Stimulated activated CD4-positive, alpha-beta T cell treated with anti-CD3 and anti-CD28 coated beads, Interleukin-4, amount 100 ng/mL, for 1 hour (primary cell): ENCODE measurements at places on chromosomes 5 and 9.

DNA sequence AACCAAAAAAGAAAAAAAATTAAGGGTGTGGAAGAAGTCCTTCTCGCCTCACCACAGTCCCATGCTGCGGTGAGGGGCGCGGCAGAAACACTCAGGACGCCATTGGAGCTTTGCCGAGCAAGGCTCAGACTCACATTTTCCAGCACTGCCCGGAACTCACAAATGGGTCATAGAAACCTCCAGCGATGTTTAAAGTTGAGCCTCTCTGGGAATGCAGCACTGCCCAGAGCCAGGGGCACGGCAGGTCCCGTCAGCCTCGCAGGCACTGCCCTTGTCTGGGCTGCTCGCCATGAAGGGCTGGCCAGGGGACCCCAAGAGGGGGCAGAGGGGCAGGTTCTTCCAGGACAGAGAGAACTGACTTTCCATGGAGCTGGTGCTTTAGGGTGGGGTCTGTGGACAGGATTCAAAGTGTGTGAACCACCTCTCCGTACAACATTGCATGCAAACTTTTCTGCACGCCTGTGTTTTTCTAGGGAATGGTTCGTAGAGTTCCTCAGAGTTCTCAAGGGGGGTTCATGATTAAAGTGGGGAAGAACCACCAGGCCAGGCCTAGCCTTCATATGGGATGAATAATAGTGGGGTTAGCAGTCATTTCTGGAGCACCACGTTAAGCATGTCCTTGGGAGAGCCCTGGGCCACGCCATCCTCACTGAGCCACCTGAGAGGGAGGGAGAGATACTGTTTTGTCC lies 38.4 kb downstream of the PRRX2 start:
- no peak for DNase-seq

GRCh38 chr5:1544294-1544961 lies 20.7 kb upstream of the LPCAT1 start:
- no peak for DNase-seq

GRCh38 chr9:123090198-123090896 lies 56.9 kb downstream of the GPR21 start:
- DNase-seq, result no peak

DNA sequence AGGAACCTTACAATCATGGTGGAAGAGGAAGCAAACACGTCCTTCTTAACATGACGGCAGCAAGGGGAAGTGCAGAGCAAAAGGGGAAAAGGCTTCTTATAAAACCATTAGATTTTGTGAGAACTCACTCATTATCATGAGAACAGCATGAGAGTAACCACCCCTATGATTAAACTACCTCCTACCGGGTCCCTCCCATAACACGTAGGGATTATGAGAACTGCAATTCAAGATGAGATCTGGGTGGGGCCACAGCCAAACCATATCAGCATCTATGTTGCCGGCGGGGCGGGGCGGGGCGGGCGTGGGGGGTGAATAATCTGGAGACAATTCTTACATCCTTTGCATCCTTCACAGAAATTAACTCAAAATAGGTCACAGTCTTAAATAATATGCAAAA lies 58.8 kb upstream of the GFPT2 start:
- no peak for DNase-seq

DNA sequence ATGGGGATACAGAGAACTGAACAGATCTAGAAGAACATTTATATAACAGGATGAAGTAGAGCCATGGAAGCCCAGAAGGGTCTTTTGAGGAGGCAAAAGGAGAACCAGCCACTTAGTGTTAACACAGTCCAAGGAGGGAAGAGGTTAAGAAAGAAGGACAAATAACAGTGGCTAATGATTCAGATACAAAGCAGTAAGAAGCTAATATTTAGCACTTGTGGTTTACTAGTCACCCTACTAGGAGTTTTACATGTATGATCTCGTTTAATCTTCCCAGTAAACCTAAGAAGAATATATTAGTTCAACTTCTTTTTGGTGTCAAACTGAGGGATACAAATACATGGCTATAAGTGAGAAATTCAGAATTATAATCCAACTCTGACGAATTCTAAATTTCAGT lies 7.7 kb downstream of the FBXO4 start:
- DNase-seq, result no peak

GRCh38 chr5:147763791-147764525 lies 18.6 kb downstream of the JAKMIP2 start:
- no peak for DNase-seq

GRCh38 chr9:111853450-111853827 lies 43.2 kb upstream of the UGCG start:
- DNase-seq, result no peak

DNA sequence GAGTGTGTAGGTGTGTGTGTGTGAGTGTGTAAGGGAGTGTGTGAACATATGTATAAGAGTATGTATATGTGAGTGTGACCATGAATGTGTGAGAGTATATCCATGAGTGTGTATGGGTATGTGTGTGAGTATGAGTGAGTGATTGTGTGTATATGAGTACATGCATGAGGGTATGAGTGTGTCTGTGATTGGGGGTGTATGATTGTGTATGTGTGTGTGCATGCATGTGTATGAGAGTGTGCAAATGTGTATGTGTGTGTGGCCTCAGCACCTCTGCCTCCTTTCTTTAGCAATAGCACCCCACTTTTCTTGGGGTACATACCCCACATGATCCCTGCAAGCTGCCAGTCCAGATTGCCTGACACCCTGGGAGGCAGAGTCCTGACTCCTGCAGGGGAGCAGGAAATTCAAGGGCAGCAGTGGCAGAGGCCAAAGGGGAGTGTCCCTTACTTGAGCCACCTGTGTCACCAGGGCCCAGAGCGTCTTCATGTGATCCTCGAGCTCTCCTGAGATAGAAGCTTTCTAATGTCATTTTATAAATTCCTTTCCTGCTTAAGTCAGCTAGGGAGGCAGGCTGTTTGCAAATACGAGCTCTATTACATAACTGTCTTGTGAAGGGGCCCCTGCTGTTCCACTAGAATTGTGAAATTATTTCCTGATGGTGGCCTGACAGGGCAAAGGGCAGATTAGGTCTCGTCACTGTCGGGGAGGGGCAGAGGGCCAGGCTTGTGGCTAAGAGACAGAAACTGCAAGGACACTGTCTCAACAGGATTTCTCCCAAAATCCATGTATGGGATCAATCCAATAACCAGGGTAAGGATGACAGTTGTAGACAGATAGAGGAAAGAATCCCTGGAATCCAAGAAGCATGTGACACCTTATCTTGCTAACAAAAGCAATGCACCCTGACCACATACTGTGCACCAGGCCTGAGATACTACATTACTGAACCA lies 389.1 kb downstream of the GADD45G start:
- no peak for DNase-seq

DNA sequence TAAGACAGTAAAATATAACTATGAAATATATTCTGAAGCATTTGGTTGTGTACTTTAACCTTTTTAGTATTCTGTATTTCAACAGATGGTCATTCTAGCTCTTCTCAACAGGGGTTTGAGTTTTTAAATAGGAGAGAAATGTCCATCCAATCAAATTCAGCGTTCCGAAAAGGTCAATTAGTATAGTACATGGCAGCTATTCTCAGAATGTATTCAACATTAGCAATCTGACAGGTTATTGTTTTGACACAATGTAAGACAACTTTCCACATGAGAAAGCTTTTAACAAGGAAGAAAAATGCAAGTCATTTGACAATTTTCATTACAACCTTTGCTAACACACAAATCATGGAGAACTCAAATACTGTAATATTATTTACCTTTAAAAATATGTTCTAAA lies 996.3 kb upstream of the CDH10 start:
- no peak for DNase-seq

DNA sequence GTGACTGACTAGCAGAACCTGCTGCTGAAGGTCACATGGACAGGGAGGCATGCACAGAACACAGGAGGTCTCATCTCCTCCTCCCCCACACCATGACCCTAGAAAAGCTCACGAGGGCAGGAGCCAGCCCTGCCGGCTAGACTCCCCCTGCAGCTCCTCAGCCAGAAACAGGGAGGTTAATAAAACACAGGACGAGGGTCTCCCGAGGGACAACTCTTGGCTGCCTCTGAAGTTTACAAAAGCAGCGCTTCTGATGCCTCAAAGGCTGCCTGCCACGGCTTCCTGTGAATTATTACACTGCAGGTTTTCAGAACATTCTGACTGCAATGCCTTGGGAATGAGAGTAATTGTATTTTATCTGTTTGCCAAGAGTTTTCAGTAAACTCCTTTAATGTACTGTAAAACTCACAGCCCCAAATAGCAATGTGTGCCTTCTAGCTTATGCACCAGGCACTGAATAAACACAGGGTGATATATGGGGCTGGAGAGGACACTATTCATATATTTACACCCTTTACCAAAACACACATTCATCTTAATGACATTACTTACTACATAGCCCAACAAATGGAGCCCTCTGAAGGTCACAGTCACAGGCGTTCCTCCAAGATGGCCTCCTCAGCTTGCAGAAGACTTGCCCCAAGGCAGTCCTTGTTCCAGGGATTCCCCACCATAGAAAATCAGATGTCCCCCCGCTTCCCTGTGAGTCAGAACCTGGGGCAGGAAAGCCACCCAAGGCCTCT lies 83.7 kb downstream of the C5orf15 start:
- no peak for DNase-seq

- DNase-seq, result peak; percentile 35
Observed at GRCh38 chr9:93143830-93144530, 9.9 kb upstream of the NINJ1 start.

- DNase-seq, result no peak
Observed at GRCh38 chr9:73327149-73327548, 175.5 kb downstream of the ANXA1 start.

GRCh38 chr5:123916345-123917121 lies 404.6 kb downstream of the CSNK1G3 start:
- DNase-seq, result no peak

GRCh38 chr5:179699616-179700237 lies 960 bp downstream of the CANX start:
- DNase-seq, result peak; percentile 20

DNA sequence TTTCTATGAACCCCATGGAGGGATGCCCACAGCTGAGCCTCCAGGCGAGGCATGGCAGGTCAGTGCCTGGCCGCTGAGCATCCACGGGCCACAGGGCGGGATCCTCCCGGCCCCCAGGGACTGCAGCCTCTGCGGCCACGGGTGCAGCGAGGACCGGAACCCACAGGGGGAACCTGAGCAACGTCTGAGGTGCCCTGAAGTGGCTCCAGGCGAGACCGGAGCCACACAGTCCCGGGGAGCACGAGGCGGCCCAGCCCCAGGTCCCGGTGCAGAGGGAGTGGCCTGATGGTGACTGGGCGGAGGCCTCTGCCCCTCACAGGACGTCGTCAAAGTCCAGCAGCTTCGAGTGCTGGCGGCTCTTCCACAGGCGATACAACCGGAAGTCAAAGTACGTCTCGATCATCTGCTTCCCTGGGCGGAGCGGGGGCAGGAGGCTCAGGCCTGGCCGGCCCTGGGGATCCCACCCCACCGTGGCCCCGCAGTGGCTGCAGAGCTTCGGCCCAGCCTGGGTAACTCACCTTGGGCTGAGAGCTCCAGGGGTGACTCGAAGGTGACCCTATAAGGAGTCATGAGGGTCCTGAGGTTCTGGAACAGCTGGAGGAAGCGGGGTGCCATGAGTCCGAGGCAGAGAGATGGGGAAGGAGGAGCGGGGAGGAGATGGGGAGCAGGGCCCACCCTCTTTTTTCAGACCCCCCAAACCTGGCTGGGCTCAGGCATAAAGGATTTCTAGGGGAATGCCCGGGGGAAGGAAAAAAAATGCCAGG lies 8.1 kb upstream of the ENTPD8 start:
- DNase-seq, result no peak

DNA sequence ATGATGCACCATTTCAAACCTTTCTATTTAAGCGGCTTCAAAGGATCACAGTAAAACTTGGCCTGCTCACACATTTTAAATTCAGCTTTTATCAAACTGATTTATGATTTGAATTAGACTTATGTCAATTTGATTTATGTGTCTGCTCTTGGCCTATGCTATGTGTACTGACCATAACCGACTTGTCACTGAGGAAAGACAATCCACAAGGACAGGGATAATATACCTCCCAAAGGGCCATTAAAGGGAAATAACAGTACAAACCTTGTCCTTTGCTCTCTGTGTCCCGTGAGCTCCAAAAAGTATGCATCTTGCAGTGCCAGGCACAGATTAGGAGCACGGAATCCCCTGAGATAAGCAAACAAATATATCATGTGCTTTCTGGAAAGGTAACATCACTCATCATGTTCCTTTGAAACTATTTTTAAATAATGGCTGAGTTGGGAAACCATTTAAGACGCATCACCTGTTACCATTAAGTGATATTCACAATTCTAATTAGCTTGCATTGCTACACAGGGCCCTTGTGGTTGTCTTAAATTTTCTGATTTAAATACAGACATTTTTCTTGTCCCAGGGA lies 31.9 kb upstream of the FTMT start:
- DNase-seq, result no peak

- DNase-seq, result no peak
Observed at GRCh38 chr9:12464400-12464799, 228.8 kb upstream of the TYRP1 start.

GRCh38 chr5:5209510-5210286 lies 69.6 kb downstream of the ADAMTS16 start:
- no peak for DNase-seq

DNA sequence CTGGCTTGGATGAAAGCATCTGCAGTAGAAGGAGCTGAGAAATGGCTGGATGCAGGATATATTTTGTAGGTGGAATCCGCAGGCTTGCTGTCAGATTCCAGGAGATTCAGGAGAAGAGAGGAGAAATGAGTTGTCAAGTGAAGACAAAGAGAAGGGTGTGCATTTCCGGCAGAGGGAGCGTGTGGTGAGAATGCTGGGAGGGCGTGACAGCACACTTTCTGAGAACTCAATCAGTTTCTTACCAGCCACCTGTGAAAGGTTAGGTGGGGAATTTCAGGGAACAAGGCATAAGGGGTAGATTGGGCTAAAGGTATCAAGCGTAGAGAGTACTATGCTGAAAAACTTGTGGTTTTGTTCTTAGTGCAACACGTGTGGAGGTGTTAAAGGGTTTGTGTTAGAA lies 199.3 kb upstream of the ANKH start:
- DNase-seq, result no peak

DNA sequence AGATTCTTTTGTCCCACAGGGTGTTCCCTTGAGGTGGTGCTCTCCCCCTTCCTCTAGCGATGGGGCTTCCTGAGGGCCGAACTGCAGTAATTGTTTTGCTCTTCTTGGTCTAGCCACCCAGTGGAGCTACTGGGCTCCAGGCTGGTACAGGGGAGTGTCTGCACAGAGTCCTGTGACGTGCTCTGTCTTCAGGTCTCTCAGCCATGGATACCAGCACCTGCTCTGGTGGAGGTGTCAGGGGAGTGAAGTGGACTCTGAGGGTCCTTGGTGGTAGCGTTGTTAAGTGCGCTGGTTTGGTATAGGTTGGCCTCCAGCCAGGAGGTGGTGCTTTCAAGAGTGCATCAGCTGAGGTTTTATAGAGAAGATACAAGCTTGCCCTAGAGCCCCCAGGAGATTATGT lies 20.4 kb upstream of the CEP72 start:
- DNase-seq, result no peak

DNA sequence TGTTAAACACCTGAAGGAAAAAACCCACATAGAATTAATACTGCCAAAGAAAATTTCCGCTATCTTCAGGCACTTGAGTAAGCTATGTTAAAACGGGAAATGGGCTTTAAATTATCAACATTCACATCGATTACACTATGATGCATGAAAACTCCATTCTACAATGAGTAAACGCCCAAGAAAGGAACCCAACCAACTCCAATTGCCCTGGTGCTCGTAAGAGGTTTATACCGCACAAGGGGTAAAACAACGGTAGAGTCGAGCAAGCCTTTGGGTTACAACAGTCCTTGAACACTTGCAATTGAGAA lies 1.0 kb downstream of the AGTPBP1 start:
- no peak for DNase-seq

GRCh38 chr5:141773779-141774562 lies 91.9 kb upstream of the ARAP3 start:
- no peak for DNase-seq

GRCh38 chr9:18114559-18115475 lies 359.1 kb upstream of the ADAMTSL1 start:
- no peak for DNase-seq
